ENCODE measurements at places on chromosomes 2 and 18.

GRCh38 chr18:11808001-11808855 lies 43.0 kb upstream of the CHMP1B start:
- H3K27me3 ChIP-seq, result no peaks in the 10 kb centered on the region
- DNase-seq, result peak; percentile 84
- H3K27ac ChIP-seq, result no peak overlapping the region
- H3K4me1 ChIP-seq, result no peaks in the 10 kb centered on the region

GRCh38 chr2:8554296-8554806 lies 127.5 kb upstream of the ID2 start:
- no peaks in the 10 kb centered on the region for H3K4me1 ChIP-seq
- no peaks in the 10 kb centered on the region for H3K36me3 ChIP-seq
- no peak overlapping the region for H3K27ac ChIP-seq
- DNase-seq, result no peak
- H3K4me3 ChIP-seq, result no peak overlapping the region

DNA sequence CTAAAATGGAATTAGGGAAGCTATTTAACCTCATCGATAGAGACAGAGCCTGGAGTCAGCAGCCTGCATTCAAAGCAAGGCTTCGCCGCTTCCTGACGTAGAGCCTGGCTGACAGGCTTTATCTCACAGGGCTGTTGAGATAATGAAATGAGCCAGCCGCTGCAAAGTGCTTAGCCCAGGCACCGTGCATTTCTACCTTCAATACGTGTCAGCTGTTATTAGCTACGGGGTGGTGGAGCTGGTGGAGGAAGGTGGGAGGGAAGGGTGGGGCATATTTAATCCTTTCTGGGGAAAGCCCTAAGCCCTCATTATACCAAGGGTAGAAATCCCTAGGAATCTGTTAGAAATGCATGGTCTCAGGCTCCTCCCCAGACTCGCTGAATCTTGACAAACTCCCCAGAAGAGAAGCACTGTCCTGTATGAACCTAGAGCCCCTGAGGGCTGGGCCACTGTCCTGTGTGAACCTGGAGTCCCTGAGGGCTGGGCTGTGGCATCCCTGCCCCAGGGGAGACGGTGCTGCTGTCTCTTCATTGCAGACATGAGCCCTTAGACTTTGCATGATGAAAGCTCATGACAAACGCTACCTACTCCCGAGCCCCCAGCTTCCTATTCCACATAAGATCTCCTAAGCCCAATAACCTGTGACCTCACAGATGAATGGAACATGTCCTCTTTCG lies 72.4 kb downstream of the ALPK2 start:
- no peaks in the 10 kb centered on the region for H3K36me3 ChIP-seq
- H3K27ac ChIP-seq, result no peak overlapping the region
- H3K27me3 ChIP-seq, result no peaks in the 10 kb centered on the region
- no peak overlapping the region for H3K4me3 ChIP-seq

- no peaks in the 10 kb centered on the region for H3K27me3 ChIP-seq
- no peaks in the 10 kb centered on the region for H3K4me1 ChIP-seq
- H3K4me3 ChIP-seq, result no peak overlapping the region
Measured at GRCh38 chr2:99707592-99707991, 217.8 kb upstream of the REV1 start.

DNA sequence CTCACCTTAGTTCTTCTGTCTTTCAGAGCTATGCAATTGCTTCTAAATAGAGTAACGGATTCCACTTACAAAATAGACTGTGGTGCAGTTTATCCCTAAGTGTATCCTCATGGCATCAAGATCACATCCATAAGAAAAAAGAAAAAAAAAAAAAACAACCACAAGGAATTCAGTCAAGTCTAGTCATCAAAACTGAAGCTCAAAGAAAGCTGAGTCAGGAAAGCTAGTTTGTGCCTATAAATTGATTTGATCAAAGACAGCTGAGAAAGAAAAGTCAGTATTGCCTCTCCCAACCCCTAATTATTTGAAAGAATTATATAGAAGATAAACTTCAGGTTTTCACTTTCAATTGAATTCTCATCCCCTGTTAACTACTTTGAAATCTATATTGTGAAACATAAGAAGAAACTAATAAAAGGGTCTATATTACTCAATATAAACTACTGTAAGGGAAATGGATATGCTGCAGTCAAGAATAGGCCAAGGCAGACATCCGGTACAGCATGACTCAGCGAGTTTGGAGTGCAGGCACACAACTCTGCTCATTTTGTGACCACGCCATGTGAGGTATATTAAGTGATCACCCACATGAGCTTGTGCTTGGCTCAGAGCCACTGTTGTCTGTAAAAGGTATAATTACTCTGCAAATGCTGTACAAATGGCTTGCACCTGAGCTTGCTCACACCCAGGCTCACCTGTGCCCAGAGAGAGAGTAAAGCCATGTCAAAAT lies 568.1 kb upstream of the CRIM1 start:
- no peak overlapping the region for H3K27ac ChIP-seq
- H3K27me3 ChIP-seq, result no peaks in the 10 kb centered on the region
- no peak overlapping the region for H3K4me3 ChIP-seq
- DNase-seq, result no peak

DNA sequence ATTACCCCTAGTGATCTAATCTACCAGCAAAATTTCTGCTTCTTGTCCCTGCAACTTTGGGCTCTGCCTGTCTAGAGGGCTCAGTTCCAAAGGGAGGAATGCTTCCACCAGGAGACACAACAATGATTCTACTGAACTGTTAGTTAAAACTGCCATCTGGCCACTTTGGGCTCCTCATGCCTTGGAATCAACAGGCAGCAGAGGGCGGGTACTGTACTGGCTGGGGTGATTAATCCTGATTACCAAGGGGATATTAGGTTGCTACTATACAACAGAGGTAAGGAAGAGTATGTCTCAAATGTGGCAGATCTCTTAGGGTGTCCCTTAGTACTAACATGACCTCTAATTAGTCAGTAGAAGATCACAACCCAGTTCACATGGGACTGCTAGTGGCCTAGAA lies 21.4 kb downstream of the HADHA start:
- no peaks in the 10 kb centered on the region for H3K27me3 ChIP-seq
- no peaks in the 10 kb centered on the region for H3K4me1 ChIP-seq
- H3K36me3 ChIP-seq, result no peaks in the 10 kb centered on the region
- H3K4me3 ChIP-seq, result no peak overlapping the region
- no peak for DNase-seq

GRCh38 chr2:32418778-32419177 lies 62.0 kb downstream of the BIRC6 start:
- no peaks in the 10 kb centered on the region for H3K27me3 ChIP-seq
- peaks cover 4% of the 10 kb centered on the region for H3K36me3 ChIP-seq
- peaks cover 2% of the 10 kb centered on the region for H3K4me1 ChIP-seq
- peak overlapping the region; percentile 43 for H3K27ac ChIP-seq

DNA sequence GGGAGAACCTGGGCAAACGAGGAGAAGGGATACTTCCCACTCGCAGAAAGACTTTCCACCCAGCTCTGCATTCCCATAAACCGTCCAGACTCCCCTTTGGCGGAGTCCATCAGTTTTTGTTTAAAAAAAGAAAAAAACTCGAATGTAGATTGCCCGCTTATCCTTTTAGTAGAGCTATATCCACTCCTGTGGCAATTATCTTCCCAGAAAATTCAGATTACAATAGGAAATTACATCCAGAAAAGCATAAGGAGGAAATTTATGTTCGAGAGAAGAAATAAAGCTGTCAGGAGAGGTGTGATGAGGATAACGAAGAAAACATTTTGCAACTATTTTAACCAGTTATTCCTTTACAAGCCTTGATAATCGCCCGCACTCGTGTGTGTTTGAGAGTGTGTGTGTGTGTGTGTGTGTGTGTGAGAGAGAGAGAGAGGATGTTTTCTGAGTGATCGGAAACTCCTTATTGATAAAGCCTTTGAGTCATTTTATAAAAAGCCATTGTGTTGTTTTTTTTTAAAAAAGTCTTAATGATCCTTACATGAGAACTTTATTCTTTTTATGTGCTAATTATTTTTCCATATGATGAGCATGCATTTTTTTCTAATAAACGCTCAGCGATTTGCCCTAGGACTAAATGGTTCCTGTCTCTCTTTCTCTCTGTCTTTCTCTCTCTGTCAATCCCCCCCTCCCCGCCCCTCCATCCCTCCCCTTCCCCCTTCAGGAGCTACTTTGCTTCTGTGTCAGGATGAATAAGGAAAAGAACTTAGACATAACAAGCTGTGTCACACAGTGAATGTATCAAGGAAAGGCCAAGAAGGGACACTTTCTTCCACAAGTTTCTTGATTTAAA lies 1.1 kb upstream of the PPP3R1 start:
- DNase-seq, result peak; percentile 53
- H3K27me3 ChIP-seq, result no peaks in the 10 kb centered on the region
- H3K4me1 ChIP-seq, result peaks cover 7% of the 10 kb centered on the region
- H3K4me3 ChIP-seq, result peak overlapping the region; percentile 87
- peak overlapping the region; percentile 99 for H3K27ac ChIP-seq

- no peak for DNase-seq
- no peaks in the 10 kb centered on the region for H3K27me3 ChIP-seq
- no peak overlapping the region for H3K27ac ChIP-seq
- no peak overlapping the region for H3K4me3 ChIP-seq
- H3K36me3 ChIP-seq, result no peaks in the 10 kb centered on the region
Measured at GRCh38 chr2:112938904-112939303, 27.9 kb downstream of the IL37 start.
